ENCODE measurements at places on chromosomes 12 and 14. TPM values are rescaled to one million over a fixed set of nuclear protein-coding genes. Genes with fewer than 3 reads are reported as not detected.

Gene TAS2R8
- polyA plus RNA-seq: not detected

Gene RD3L
- not detected for polyA plus RNA-seq

Gene DAZAP2
- polyA plus RNA-seq: 91.0 TPM

Gene OSGEP
- polyA plus RNA-seq: 24.9 TPM

Gene PTPRQ
- polyA plus RNA-seq: not detected

Gene EIF2S3B
- 1.1 TPM for polyA plus RNA-seq

Gene IRAK3
- 0.06 TPM for polyA plus RNA-seq

Gene REM2
- 0.18 TPM for polyA plus RNA-seq

Gene PTPN21
- polyA plus RNA-seq: 3.2 TPM

Gene TESPA1
- not detected for polyA plus RNA-seq

Gene ARHGAP9
- 0.07 TPM for polyA plus RNA-seq

Gene APOLD1
- 0.13 TPM for polyA plus RNA-seq

Gene CCDC59
- 58.8 TPM for polyA plus RNA-seq

Gene AICDA
- not detected for polyA plus RNA-seq

Gene CPNE6
- not detected for polyA plus RNA-seq

Gene GAS2L3
- 1.0 TPM for polyA plus RNA-seq

Gene KRT2
- not detected for polyA plus RNA-seq

Gene HSPA2
- polyA plus RNA-seq: 22.1 TPM

Gene KITLG
- polyA plus RNA-seq: 4.3 TPM

Gene CCDC175
- polyA plus RNA-seq: not detected

Gene DIO3
- polyA plus RNA-seq: not detected

Gene FZD10
- polyA plus RNA-seq: 4.8 TPM

Gene MYBPC1
- polyA plus RNA-seq: not detected

Gene TAS2R9
- not detected for polyA plus RNA-seq

Gene DBX2
- not detected for polyA plus RNA-seq

Gene KRT78
- polyA plus RNA-seq: 0.17 TPM

Gene MFAP5
- 246 TPM for polyA plus RNA-seq

Gene SPTB
- polyA plus RNA-seq: 0.16 TPM

Gene RARG
- 29.2 TPM for polyA plus RNA-seq

Gene MGP
- polyA plus RNA-seq: 0.20 TPM

Gene SCN8A
- 0.16 TPM for polyA plus RNA-seq

Gene MYH6
- not detected for polyA plus RNA-seq

Gene LRRC10
- not detected for polyA plus RNA-seq

Gene PDZRN4
- polyA plus RNA-seq: not detected

Gene PZP
- not detected for polyA plus RNA-seq
